Sigmoid colon (tissue), 7 donors: ENCODE measurements at places on chromosomes 11 and 22. TPM values are rescaled to one million over a fixed set of nuclear protein-coding genes. Genes with fewer than 3 reads are reported as not detected.
A peak's percentile ranks its signal among the peaks of the same experiment; 100 is the strongest.

GRCh38 chr11:73325036-73325981 lies 17.2 kb downstream of the ARHGEF17 start:
- peak; percentile 83 for DNase-seq

GRCh38 chr22:34587357-34588356 lies 478.3 kb upstream of the ISX start:
- no peak for DNase-seq

GRCh38 chr11:118193910-118194566 lies 17.6 kb upstream of the SCN2B start:
- no peak for DNase-seq

DNA sequence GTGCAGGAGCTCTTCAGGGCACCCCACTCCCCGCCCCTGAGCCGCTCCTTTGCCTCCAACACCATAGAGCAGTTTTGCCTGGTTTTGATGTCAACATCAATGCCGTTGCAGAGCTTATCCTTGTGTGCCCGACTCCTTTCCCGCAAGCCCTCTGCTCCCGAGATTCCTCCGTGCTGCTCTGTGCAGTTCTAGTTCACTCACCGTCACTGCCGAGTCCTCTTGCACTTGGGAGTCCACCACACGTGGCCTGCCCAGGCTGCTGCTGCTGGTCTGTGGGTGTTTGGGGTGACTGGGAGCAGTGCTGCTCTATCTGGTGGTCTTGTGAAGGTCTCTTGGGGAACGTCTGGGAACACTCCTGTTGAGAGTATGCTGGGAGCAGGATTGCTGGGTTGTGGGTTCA lies 63.8 kb upstream of the ANO1 start:
- DNase-seq = no peak

DNA sequence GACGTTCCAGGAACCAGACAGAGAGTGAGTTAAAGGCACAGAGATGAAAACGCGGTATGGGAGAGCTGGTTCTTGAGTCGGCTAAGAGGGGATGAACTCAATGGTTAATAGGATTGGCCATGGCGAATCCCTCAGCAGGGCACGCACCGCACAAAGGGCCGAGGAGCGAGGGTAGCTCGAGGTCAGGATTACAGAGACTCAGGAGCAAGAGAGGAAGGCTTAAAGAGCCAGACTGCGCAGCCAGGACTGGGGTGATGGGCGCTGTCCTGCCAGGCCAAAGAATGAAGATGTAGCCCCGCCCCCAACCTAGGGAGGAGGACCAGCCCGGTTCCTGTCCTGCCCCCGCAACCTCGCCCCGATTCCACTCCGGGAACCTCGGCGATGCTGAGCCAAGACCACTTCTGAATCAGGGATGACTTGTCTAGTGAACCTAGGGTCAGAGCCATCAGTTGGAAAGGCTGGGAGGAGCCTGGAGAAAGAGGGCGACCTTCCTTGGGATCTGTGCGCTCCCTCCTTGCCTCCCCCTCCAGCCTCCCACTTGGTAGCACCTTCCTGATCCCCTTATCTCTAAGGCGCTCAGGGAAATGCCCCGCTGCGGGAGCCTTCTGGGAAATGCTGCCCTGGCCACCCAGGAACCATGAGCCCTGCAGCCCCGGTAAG lies at the start of gene PLEKHB1:
PLEKHB1 (plus strand) TSS at position 610 of the 660 bp plus-strand sequence; CDS start at position 638, 28 bp downstream.
- no peak for DNase-seq

DNA sequence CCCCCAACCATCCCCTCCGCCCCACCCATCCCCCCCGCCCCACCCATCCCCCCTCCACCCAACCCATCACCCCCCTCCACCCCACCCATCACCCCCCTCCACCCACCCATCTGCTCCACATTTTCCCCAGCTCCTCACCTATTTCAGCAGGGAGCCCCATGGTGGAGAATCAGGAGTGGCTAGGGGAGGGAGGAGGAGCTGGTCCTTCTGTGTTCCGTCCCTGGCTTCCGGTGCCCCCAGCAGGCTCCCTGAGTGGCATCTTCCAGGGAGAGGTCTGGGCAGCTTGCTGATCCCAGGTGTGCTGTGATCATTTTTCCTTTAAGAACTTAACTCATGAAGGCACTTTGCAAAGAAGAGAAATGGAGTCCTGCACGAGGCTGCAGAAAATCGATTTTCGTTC lies 365.8 kb downstream of the TBC1D22A start:
- no peak for DNase-seq

DNA sequence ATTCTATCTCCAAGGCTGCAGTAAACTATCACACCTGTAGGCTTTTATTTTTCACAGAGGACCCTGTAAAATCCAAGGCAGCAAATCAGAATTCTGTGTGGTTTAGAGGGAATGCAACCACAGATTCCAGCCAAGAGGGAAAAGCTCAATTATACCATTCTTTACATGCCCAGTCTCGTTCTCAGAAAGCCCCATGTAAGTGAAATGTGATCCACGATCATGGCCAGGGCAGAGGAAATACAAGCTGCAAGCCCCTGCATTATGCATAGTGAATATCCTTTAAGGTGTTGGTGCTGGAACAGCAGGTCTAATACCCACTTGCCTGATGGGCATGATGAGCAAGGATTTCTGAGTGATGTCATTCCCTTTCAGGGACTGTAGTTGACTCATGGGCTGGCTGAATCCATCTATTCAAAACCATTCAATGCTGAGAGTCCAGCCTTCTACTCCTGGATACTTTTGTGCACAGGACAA lies 198.7 kb upstream of the MTMR2 start:
- no peak for DNase-seq

DNA sequence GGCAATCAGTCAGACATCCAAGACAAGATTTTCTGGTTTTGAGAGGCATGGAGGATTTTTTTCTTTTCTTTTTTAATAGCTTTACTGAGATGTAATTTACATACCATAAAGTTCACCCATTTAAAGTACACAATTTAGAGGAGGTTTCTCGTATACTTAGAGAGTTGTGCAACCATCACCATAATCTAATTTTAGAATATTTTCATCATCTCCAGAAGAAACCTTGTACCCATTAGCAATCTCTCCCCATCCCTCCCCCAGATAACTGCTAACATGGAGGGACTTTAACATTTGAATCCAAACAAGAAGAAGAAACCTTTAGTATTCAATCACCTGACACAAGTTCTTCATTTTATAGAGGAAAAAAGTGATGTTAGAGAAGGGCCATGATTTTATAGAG lies 83.6 kb downstream of the CLPB start:
- no peak for DNase-seq

- no peak for DNase-seq
Observed at GRCh38 chr11:47369676-47370075, 8.7 kb downstream of the SPI1 start.

The DHCR7 gene
- total RNA-seq = 4.6 TPM

The ZNF280A gene
- not detected for total RNA-seq

The SUSD2 gene
- 1.2 TPM for total RNA-seq

The C1QTNF5 gene
- total RNA-seq = 29.9 TPM

The NLRP14 gene
- total RNA-seq = not detected

The PLA2G3 gene
- not detected for total RNA-seq

The TRIM29 gene
- 1.1 TPM for total RNA-seq
